ENCODE measurements at places on chromosomes 4 and X.
A peak's percentile ranks its signal among the peaks of the same experiment; 100 is the strongest.

GRCh38 chr4:13921805-13922204 is 294.3 kb upstream of the BOD1L1 start:
- no peak for DNase-seq

DNA sequence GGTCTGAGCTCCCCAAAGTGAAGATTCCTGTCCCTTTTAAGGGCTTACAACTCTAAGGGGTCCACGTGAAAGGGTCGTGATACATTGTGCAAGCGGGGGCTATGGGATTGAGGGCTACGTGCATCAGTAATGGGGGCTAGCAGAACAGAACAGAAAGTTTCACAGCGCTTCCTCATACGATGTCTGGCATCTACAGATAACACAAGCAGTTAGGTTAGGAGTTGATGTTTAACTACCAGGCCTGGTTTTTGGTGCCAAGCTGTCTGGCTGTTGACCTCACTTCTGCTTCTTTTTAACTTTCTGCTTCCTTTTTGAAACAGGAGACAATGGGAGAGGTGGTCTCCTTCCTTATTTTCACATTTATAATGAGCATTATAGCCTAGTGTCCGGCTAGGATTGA is 368.6 kb upstream of the CXorf51A start:
- DNase-seq, result no peak

- no peak for DNase-seq
Measured at GRCh38 chr4:173281406-173282255, 52.5 kb downstream of the HMGB2 start.

GRCh38 chr4:89290727-89291516 is 16.7 kb downstream of the GPRIN3 start:
- DNase-seq, result no peak

DNA sequence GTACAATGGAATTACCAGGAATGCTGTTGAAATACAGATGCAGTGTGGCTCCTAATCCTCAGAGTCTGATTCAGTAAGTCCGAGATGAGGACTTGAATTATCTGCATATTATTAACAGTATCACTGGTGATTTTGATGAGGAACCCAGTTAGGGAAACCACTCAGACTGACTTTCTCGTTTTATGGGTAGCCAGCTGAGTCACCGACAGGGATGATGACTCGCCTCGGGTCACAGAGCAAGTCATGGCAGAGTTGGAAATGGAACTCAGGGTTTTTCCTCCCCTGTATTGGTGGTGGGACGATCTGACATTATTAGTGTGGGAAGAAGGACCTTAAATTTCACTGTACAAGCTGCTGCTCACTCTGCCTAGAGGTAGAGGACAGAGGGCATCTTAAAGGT is 51.3 kb downstream of the RTL9 start:
- DNase-seq, result no peak

GRCh38 chr4:168162604-168163003 is 70.3 kb downstream of the ANXA10 start:
- DNase-seq, result no peak

DNA sequence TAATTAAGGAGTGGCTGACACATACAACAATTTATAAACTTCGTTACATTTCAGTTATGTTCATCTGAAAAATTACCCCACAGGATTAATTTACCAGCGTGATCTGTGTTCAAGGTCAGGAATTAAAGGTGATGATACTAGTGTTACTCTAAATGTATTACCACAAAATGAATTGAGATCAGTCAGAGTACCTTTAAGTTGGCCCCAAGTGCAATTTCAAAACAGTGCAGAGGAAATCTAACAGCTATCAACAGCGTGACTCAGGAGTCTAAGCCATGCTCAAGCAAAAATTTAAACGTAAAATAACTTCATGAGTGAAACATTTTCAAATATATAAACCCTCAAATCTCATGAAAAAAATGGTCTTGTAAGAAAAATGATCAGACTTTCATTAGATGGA is 18.7 kb downstream of the ANTXR2 start:
- no peak for DNase-seq

- no peak for DNase-seq
Measured at GRCh38 chr4:68344049-68344448, 5.8 kb downstream of the YTHDC1 start.

DNA sequence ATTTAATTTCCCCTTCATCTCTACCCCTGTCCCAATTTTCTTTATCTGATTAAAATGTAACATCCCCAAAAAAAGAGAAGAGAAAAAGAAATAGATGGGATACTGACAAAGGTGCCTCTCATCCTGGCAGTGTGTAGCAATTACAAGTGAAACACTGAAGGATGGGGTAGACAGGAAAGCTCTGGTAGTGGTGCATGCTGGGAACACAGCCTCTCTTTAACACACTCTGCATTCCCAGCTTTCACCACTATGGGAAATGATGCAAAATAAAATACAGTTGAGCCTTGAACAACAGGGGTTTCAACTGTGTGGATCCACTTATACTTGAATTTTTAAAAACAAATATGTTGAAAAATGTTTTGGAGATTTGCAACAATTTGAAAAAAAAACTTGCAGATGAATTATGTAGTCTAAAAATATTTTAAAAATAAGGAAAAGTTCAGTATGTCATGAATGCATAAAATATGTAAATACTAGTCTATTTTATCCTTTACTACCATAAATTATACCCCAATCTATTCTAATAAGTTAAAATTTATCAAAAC is 239.2 kb upstream of the DDX53 start:
- DNase-seq, result no peak

DNA sequence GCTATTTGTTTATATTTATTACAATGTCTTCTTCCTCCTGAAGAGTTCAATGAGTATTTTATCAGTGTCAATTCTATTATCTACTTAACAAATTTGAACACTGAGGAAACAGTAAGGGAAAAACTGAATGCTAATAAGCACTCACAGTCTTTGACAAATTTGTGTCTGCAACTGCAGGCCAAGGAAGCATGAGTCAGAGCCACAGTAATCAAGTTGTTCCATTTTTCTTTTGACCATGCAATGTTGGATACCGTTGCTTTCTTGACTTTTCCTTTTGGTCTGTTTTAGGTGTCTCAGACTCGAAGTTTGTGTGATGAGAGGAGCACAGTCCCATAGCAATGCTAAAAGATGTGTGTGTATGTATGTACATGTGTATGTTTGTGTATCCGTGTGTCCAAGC is 359.6 kb downstream of the IL1RAPL1 start:
- DNase-seq, result no peak

- no peak for DNase-seq
Measured at GRCh38 chr4:183658362-183659028, 490 bp downstream of the RWDD4 start.

DNA sequence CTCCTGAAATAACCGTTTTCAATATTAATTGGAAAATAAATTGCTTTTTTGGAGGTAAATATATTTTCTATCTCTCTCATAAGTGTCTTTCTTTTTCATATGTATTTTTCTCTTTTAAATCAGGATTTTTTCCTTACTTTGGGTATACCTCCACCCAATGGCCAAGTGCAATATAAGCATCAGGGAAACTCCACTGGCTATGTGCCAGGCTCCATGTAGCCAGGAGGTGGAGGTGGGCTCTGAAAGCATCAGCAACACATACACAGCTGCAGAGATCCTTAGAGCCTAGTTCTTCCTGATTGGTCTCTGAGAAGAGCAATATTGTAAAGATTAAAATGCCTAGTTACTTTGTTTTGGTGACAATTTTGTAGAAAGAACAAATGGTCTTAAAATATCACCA is 3.4 kb downstream of the GABRA2 start:
- DNase-seq, result peak; percentile 54

GRCh38 chrX:99705701-99706100 is 704.4 kb downstream of the PCDH19 start:
- no peak for DNase-seq

- DNase-seq, result no peak
Measured at GRCh38 chr4:123346951-123347350, 49.6 kb upstream of the SPRY1 start.

- DNase-seq, result no peak
Measured at GRCh38 chrX:149499766-149500165, 5.3 kb downstream of the IDS start.

DNA sequence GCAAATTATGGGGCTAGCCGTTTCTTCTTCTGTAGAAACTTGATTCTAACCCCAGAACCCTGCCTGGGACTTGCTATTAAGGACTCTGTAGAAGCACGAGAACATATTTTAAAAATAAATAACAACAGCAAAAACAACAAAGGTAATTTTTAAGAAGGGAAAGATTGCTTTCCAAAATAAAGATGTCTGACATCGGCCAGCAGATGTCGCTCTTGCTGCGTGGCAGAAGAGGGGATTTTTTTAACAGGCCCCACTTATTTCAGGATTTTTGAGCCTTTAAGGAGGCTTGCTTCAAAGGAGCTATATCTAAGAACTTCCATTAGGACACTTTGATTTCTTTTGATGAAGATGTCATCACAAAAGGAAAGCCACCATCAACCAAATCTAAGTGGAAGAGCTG is 62.8 kb upstream of the EGFL6 start:
- peak; percentile 34 for DNase-seq

- DNase-seq, result no peak
Measured at GRCh38 chr4:152289941-152290340, 246.0 kb downstream of the FBXW7 start.

DNA sequence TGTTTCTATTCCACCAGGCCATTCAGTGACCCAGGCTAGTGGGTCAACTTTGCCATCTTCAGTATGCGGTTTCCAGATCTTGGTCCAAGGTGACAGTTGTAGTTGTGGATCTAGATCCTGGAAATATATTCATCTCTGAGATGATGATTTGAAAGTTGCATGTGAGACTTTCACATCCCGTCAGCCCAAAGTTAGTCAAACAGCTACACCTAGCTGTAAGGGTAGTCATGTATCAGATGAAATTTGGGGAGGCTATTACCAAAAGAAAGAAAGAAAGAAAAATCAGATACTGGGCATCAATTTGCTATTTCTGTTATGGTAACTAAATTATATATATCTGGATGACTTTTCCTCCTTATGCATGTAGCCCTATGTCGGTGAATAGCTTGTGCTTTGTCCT is 259.4 kb upstream of the ARX start:
- no peak for DNase-seq

GRCh38 chr4:54542119-54542438 is 115.7 kb upstream of the KIT start:
- no peak for DNase-seq

DNA sequence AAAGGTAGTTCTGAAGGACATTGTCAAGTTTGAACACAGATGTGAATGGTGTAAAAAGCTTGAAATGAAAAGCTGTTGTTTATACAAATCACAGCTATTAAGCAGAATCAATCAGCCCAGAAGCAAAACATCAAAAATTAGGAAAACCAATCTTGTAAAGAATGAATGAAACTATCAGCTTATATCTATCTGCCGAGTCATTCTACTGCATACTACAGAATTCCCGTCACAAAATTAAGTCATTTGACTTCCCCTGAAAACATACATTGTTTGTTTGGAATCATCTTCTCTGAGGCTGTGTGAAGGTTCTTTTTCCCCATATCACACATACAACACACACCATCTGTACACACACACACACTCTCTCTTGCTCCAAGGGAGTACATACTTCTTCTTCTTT is 80.3 kb downstream of the RFC1 start:
- no peak for DNase-seq

GRCh38 chrX:65712005-65712806 is 44.8 kb downstream of the MSN start:
- DNase-seq, result no peak

GRCh38 chr4:13478131-13478530 is 6.0 kb downstream of the RAB28 start:
- DNase-seq, result no peak

DNA sequence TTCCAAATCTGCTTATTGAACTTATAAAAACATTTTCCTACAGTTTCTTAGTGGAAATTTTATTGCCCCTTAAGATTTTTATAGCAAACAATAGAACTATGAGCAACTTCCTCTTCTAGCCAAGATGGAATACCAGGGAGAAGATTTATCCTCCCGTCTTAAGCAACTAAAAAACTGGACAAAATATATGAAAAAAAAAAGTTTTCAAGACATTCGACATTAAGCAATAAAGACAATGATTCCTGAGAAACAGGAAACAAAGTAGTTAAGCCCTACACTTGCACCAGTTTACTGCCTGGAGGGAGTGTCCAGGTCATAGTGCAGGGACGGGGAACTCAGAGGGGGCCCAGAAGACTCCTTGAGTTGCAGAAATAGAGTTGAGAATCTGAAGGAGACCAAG is 516.1 kb upstream of the DIPK2B start:
- DNase-seq, result no peak

- DNase-seq, result no peak
Measured at GRCh38 chr4:40486534-40486933, 143.1 kb downstream of the RBM47 start.

- no peak for DNase-seq
Measured at GRCh38 chr4:47002580-47002979, 9.2 kb upstream of the GABRA4 start.

All from NCI-H1105 (cell line).